Endothelial cell of umbilical vein (primary cell): ENCODE measurements at places on chromosomes 6 and 20.

- peak; percentile 11 for DNase-seq
These were observed 3.1 kb downstream of the MYL9 start for GRCh38 chr20:36544134-36545018.

DNA sequence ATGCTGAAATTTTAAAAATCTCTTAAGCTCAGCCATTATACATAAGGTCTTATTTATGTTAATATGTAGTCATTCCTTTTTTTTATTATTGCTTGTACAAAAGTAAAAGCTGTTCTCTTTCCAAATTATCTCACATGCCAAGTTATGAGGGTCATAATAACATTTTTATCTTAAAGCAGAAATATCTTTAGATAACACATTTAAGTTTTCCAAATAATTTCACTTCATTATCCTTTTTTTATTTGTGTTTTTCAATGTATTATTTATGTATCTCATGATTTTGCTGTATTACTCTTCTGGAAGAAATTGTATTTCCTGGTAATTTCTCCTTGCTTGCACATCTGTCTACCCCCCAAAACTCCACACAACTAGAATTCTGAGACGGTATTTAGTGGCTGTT, 461.1 kb upstream of the SOX4 start:
- DNase-seq = no peak

DNA sequence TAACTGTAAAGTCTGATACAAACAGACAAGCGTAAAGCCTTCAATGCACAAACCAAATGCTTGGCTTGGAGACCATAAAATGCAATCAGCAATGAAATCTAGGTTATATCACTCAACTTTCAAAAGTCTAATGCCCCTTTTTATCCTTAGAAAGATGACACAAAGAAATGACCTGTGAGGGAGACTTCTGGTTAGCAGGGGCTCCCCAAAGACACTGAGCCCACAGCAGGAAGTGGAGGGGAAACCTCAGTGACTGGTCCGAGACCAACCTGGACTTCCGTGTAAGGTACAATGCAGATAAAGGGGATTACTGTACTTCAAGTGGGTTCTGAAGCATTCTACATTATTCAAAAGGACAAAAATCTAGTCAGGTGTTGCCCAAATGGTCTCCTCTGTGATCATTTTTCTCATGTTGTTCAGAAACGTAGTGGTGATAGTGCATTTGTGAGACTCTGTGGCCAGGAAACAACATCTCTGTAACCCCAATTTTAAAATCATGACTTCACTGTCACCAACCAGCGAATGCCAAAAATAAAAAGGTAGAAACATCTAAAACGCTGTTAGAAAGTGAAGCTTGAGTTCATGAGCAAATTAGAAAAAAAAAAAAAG, 88.2 kb downstream of the HIVEP2 start:
- DNase-seq = no peak

DNA sequence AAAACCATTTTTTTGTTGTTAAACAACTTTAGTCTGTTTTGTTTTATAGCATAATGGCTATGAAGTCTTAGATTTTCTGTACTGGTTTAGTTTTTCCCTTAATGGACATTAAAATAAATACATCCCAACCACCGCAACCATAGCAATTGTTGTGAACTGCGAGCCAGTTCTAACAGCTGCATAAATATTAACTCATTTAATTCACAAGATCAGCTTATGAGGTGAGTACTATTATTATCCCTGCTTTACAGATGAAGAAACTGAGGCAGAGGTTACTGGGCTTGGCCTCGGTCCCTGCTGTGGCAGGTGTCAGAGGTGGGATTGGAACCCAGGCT, 23.1 kb downstream of the MOCS3 start:
- no peak for DNase-seq

GRCh38 chr6:150038202-150039062, 13.1 kb upstream of the RAET1L start:
- no peak for DNase-seq
